Epithelial cell of prostate (primary cell): ENCODE measurements at places on chromosomes 6 and 20.

DNA sequence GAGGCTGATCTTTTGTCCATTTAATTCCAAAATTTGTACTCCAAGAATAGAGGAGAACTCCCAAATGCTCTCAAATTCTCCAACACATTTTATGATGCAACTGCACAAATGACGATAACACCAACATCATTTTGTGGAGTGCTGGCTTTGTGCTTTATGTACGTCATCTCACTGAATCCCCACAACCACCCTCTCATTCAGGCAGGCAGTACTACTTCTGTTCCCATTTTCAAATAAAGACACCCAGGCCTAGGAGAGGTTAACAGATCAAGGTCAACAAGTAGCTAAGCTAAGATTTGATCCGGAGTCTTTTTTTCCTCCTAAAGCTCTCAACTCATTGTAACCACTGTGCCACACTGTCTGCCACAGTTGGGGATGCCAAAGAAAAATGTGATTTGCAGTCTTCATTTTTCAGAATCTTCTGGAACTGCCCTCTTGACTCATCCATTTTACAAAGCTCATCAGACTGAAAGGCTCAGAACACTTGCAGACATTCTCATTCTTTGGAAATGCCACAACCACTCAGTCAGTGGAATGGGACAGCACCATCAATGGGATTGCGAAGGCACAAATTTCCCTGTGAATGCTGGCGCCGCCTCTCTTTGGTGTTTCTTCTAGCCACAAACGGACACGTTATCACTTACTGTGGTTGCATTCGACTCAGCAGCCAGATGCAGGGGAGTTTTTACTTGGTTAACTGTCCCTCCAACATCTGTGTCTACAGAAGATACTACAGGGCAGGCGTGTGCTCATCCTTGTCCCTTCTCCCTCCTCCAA is 184.4 kb downstream of the GJA10 start:
- no peak for DNase-seq

- DNase-seq: no peak
Measured at GRCh38 chr6:32176476-32177182, 745 bp upstream of the AGPAT1 start.

DNA sequence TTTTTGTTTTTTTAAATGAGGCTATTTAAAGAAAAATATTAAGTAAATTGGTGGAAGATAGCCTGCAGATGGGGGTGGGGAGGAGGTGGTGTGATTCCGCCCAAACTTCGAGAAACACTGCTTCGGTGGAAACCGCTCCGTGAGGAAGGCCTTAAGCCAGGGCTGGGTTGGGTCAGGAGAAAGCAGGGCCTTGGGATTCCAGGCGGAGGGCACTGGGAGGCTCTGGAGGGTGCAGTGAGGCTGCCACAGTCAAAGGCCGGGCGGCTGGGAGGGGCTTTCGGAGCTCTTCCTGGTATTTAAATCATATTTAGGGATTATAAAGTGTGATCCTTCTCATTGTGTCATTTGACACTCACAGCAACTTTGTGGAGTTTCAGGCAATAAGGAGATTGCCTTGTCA is 22.2 kb upstream of the SCRT2 start:
- DNase-seq: no peak

GRCh38 chr6:41021832-41022231 is 17.2 kb downstream of the UNC5CL start:
- no peak for DNase-seq

GRCh38 chr6:835476-836160 is 142.7 kb upstream of the EXOC2 start:
- DNase-seq: no peak

DNA sequence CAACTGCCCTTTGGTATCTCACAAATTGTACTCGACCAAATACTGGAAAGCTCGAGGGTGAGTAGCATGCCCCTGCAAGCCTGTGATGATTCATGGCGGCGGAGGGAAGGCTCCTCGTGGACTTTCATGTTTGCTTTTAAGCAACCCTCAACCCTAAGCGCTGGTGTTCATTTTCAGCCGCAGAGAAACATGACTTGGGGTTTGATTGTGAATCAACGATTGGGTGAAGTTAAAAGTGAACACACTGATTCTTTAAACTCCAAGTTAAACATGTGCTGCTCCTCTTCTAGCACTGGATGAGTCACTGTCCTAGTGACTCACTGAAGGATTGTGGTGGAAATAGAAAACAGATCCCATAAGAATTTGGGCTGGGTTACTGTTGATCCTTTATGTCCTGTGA is 8.3 kb downstream of the CD109 start:
- DNase-seq: peak; percentile 99

- DNase-seq: no peak
Measured at GRCh38 chr6:7311917-7312615, 933 bp downstream of the SSR1 start.

GRCh38 chr6:160398674-160399271 is 50.6 kb downstream of the SLC22A3 start:
- no peak for DNase-seq

- no peak for DNase-seq
Measured at GRCh38 chr6:159934181-159934580, 34.7 kb upstream of the IGF2R start.

GRCh38 chr20:57779401-57780003 is 69.7 kb upstream of the PMEPA1 start:
- peak; percentile 41 for DNase-seq

- DNase-seq: no peak
Measured at GRCh38 chr6:155077331-155077730, 82.2 kb downstream of the TIAM2 start.

DNA sequence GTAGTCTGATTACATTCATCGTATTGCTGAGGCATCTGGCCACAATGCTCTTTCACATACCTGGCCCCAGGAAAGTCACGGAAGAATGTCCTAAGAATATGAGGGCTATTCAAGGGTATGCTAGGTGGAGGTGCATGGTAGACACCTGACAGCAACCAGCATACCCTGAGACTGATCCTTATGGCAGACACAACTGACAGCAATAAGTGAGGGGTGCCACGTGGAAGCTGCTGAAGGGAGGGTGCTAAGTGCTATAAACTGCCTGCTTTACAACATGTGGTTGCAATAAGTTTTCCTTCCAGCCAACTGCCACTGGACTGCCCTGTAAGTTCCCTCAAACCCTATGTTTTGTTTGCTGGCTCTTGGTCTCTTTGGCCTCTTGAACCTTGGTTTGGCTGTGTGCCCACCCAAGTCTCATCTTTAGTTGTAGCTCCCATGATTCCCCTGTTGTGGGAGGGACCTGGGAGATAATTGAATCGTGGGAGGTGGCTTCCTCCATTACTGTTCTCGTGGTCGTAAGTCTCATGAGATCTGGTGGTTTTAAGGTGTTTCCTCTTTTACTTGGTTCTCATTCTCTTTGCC is 201.3 kb upstream of the MOCS1 start:
- no peak for DNase-seq

- no peak for DNase-seq
Measured at GRCh38 chr6:24949020-24949569, 13.3 kb upstream of the RIPOR2 start.

- DNase-seq: no peak
Measured at GRCh38 chr6:121759370-121759769, 323.9 kb downstream of the GJA1 start.

DNA sequence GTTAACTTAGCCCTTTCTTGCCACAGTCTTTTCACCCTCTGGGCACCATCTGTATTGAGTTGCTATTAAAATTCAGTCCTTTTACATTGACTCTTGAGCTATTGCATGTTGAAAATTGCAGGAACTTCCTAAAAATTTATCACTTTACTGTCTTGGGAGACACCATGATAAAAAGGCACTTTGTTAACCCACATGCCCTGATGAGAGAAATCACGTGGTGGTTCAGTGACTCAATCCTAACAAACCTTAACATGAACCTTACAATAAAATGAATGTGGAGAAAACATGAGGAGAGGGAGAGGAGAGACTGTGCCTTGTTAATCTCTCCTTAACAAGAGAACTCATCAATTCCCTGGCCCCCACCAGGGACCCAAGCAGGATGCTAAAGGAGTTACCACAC is 30.8 kb downstream of the GSTA4 start:
- no peak for DNase-seq
